ENCODE measurements at places on chromosomes 11 and 22. TPM values are rescaled to one million over a fixed set of nuclear protein-coding genes. Genes with fewer than 3 reads are reported as not detected.

DNA sequence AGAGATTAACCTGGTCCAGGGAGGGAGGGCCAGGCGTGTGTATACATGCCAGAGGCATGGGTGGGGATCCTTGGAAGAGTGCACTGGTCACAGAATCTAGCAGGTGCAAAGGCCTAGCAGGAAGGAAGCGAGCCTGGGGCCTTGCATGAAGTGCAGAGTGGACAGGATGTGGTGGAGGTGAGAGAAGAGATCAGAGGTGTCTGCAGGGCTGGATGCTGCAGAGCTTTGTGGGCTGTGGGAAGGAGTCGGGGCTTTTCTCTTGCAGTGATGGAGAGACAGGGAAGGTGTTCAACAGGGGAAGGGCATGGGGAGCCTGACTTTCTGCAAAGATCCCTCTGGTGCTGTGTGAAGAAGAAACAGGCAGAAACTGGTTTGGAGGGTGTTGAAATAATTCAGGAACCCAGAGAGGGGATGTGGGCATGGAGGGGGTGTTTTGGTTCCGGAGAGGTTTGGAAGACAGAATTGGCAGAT, 2.5 kb upstream of the TPST2 start:
- no peaks in the 10 kb centered on the region for H3K4me1 ChIP-seq
- peak overlapping the region; percentile 19 for H3K27ac ChIP-seq
- H3K36me3 ChIP-seq: no peaks in the 10 kb centered on the region
- DNase-seq: no peak
- peaks cover 41% of the 10 kb centered on the region for H3K27me3 ChIP-seq
- peak overlapping the region; percentile 35 for H3K4me3 ChIP-seq

DNA sequence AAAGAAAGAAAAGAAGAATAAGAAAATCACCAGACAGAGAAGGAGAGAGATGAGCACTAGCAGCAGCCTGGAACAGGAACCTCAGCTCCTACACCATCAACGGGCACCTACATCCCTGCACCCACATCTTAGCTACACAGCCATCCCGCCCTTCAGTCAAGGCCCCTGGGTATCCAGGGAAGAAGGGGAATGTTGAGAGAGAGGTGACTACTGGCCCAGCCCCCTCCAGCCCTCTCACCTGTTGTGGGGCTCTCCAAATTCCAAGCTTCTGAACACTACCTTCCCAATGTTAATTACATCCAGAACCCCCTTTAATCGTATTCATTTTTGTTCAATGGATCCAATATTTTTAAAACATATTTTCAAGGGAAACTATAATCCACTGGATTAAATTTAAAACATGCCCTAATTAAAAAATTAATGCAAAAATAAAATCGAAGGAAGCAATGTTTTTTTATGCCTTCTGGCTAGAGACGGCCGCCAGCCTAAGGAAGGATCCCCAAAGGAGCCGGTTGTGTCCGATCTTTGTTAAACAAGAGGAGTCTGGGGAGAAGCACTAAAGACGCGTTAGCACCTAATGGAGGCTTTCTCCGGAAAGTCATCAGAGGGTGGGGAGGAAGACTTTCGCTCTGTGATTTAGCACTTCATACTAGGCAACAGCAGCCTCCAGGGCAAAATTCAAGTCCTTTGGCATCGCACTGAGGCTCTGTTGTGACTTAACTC, 9.5 kb downstream of the TPST2 start:
- H3K27me3 ChIP-seq: no peaks in the 10 kb centered on the region
- no peak overlapping the region for H3K4me3 ChIP-seq
- H3K36me3 ChIP-seq: no peaks in the 10 kb centered on the region
- H3K27ac ChIP-seq: no peak overlapping the region

DNA sequence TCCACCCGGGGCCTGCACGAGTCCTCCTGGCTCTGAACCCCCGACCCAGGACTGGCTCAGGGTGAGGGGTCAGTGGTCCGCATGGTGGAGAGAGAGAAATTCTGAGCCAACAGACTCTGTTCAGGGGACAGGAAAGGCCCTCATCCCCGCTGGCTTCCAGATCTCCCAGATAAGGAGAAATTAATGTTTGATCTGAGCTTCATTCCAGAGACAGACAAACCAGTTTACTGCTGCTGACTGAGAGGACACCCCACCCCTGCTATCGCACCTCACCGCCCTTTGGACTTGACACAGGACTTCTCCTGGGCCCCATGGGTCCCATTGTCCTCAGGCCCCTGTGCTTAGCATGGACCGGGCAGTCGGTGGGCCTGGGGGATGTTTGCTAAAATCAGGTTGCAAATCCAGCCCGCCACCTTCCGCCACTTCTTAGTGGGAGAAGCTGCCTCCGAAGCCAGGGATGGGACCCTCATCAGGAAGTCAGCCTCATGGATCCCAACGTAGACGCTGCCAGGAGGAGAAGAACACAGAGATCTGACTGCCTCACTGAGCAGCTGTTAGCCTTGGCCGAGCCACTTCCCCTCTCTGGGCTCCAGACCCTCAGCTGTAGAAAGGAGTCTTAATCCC, 11.2 kb upstream of the UPK3A start:
- H3K4me3 ChIP-seq: no peak overlapping the region
- H3K4me1 ChIP-seq: peaks cover 24% of the 10 kb centered on the region
- peaks cover 20% of the 10 kb centered on the region for H3K27me3 ChIP-seq
- no peak for DNase-seq
- H3K36me3 ChIP-seq: no peaks in the 10 kb centered on the region

GRCh38 chr22:26169315-26170111, at the start of gene SEZ6L:
Gene SEZ6L, plus strand, starts transcription at chr22:26169462. Its CDS starts 208 bp downstream, at chr22:26169670.
- DNase-seq: peak; percentile 42
- no peak within 1 kb of the TSS for H3K27ac ChIP-seq
- H3K36me3 ChIP-seq: no peaks in the 10 kb centered on the region
- H3K27me3 ChIP-seq: peaks cover 93% of the 10 kb centered on the region
- H3K4me1 ChIP-seq: peaks cover 5% of the 10 kb centered on the region

- no peaks in the 10 kb centered on the region for H3K36me3 ChIP-seq
- H3K27ac ChIP-seq: no peak overlapping the region
- no peaks in the 10 kb centered on the region for H3K27me3 ChIP-seq
- no peak overlapping the region for H3K4me3 ChIP-seq
These were observed 60.8 kb upstream of the CTSC start for GRCh38 chr11:88398372-88398771.

- H3K27me3 ChIP-seq: no peaks in the 10 kb centered on the region
- no peaks in the 10 kb centered on the region for H3K36me3 ChIP-seq
- DNase-seq: peak; percentile 18
- H3K27ac ChIP-seq: no peak overlapping the region
These were observed 367.6 kb downstream of the SOX6 start for GRCh38 chr11:15988693-15989231.

HSPB2 gene
- not detected for total RNA-seq

TP53I11 gene
- total RNA-seq: 85.6 TPM

ART1 gene
- not detected for total RNA-seq
